ENCODE measurements at places on chromosomes 7 and 10.

GRCh38 chr10:60237977-60238758 lies 151.5 kb downstream of the ANK3 start:
- peak; percentile 10 for DNase-seq

- DNase-seq: peak; percentile 4
Observed at GRCh38 chr10:49512121-49512809, 26.7 kb downstream of the ERCC6 start.

DNA sequence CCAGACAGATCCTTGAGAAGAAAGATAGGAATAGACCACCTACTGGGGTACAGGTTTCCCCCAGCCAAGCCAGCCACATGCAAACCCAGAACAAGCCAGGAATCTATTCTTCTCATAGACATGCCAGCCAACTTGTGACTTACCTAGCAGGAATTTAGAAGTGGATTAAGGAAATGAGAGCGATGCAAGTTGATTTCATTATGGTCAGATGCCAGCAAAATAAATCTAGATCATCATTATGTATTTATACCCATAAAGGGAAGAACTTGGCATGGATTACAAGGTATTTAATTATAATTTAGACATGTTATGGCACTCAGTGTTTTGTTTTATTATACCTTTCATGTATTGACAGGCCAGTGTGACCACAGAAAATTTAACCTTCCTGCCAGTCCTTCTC lies 32.8 kb downstream of the SLC35G1 start:
- no peak for DNase-seq

GRCh38 chr10:5576780-5577624 lies 52.2 kb downstream of the CALML3 start:
- no peak for DNase-seq

- DNase-seq: peak; percentile 16
Observed at GRCh38 chr10:6669269-6669859, 89.3 kb upstream of the PRKCQ start.

Data from COLO829 (cell line).